A549 treated with Mapracorat at 1 μM for 4 hours (cell line): ENCODE measurements at places on chromosomes 5 and 9. TPM values are rescaled to one million over a fixed set of nuclear protein-coding genes. Genes with fewer than 3 reads are reported as not detected.

STARD4 gene
- total RNA-seq = 4.0 to 5.5 TPM (median 4.3 TPM) in 5 replicates

NUTM2F gene
- 0.06 to 0.07 TPM in 2 of 5 replicates, not detected in the others for total RNA-seq

TSSK1B gene
- not detected in 5 replicates for total RNA-seq

CYSRT1 gene
- total RNA-seq = 2.5 to 5.4 TPM (median 4.8 TPM) in 5 replicates
